ENCODE measurements at places on chromosomes 13 and 19.

DNA sequence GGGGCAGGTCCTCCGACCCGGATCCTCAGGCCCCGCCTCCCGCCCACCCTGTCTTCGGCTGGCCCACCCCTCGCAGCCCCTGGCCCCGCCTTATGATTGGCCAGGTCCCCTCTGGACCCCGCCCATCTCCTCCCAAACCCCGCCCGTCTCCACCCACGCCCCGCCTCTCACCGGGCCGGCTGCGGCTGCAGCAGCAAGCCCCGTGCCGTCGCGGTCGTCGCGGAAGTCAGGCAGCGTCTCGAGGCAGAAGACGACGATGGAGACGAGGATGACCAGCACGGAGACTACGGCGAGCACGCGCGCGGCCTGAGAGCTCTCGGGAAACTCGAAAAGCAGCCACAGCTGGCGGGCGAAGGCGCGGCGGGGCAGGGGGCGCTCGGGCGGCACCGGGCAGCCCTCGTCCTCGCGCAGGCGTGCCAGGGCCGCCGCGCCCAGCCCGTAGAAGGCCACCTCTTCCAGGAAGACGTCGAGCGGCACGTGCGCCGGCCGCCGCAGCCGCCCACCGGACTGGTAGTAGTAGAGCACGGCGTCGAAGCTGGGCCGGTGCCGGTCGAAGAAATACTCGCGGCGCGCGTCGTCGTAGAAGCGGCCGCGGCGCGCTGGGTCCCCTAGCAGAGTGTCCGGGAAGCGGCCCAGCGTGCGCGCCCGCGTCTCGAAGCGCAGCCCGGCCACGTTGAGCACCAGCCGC, 495 bp downstream of the KCNA7 start:
- no peak for DNase-seq

DNA sequence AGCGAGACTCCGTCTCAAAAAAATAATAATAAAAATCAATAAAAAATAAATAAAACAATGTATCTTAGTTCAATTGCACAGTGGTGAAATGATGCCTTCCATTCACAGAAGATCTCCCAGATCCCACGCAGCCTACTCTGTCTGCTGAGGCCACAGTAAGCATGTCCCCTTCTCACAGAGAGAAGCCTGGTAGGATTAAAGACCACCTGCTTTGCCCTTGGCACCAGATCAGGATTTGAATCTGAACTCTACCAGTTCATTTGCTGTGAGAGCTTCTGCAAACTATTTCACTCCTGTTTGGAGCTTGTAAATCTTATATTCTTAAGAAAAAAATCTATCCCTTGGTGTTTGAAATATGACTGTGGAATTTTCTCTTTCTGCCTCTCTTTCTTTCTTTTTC, 2.2 kb upstream of the SLC7A1 start:
- no peak for DNase-seq

DNA sequence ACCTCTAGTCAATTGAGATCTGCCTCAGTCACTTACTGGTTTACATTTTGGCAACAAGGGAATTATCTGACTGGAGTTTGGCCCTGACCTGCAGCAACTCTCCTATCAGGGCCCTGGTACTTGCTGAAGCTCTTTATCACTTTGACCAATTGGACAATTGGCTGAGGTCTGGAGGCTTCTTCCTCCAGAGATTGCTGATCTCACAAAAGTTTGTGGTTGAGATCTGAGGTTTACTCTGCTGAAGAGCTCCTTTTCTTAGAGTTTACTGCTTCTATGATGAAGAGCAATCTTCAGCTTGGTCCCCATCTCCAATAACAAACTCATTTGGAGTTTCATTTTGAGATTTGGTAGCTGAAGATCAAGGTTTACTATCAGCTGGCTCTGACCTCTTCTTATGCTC, 276.9 kb upstream of the SGCG start:
- no peak for DNase-seq

- DNase-seq = no peak
Measured at GRCh38 chr19:49940482-49940791, 11.1 kb upstream of the NUP62 start.

DNA sequence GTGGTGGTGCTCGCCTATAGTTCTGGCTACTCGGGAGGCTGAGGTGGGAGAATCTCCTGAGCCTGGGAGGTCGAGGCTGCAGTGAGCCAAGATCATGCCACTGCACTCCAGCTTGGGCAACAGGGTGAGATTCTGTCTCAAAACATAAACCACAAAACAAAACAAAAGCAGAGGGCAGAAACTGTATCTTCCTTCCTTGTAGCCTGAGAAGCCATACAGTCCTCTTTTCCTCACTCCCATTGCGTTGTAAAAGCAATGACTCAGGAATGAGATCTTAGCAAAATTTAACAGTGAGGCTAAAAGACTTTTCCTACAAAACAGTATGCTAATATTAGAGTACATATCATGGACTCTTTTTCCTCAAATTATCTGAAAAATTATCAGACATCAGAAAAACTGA, 130.9 kb downstream of the SHISA2 start:
- DNase-seq = no peak

GRCh38 chr13:45341799-45342500, 967 bp upstream of the TPT1 start:
- DNase-seq = no peak

GRCh38 chr13:62209529-62209928, 793.9 kb upstream of the PCDH20 start:
- DNase-seq = no peak

GRCh38 chr13:36418022-36418805, 14.1 kb upstream of the CCNA1 start:
- DNase-seq = no peak

GRCh38 chr19:44951179-44952159, 3.7 kb upstream of the CLPTM1 start:
- DNase-seq = peak; percentile 36

- no peak for DNase-seq
Measured at GRCh38 chr19:45687599-45687998, 4.2 kb downstream of the SNRPD2 start.

- peak; percentile 58 for DNase-seq
Measured at GRCh38 chr19:13212759-13213330, 62.6 kb downstream of the IER2 start.

GRCh38 chr13:79307866-79308298, 98.2 kb downstream of the RBM26 start:
- no peak for DNase-seq

- no peak for DNase-seq
Measured at GRCh38 chr19:50415661-50416033, 3.1 kb upstream of the SPIB start.

DNA sequence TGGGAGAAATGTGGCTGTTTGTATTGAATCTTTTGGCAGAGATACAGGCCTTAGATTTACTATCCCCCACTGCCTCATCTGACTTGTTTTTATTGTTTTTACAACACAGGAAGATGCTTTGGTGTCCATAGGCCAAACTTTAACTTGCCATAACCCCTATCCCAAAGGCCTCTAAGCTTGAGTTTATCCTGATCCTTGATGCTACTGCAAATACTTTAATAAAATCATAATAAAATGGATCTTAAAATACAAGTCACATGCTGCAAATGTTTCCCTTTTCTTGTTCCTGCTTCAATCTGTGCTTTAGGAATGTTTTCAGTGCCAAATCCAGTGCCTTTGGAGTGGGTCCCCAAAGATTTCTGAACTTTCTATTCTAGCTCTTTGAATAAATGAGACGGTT, 770.6 kb downstream of the DACH1 start:
- no peak for DNase-seq

DNA sequence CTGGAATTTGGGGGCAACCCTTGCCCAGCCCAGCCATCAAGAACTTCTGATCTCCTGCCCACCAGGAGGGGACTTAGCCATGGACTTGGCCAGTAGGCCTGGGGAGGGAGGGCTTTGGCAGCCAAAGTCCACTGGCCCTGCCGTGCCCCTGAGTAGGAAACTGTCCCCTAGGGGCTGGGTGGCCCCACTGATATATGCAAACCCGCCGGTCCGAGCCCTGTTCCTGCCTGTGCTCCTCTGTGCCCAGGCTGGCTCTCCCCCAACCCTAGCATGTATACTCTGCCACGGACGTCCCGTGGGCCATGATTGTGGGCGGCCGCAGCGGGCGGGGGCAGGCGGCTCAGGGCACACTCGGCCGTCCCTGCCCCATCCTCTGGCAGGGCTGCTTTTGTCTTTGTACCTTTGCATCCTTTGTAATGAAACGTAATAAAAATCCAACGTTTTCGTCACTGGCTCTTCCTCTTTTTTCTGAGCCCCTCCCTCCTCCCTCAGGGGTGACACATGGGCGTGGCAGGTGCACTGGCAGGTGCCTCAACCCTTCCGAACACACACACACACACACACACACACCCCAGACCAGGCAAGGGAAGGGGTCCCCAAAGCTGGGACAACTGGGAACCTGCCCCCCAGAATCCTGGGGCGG, 9.1 kb downstream of the COMP start:
- no peak for DNase-seq

DNA sequence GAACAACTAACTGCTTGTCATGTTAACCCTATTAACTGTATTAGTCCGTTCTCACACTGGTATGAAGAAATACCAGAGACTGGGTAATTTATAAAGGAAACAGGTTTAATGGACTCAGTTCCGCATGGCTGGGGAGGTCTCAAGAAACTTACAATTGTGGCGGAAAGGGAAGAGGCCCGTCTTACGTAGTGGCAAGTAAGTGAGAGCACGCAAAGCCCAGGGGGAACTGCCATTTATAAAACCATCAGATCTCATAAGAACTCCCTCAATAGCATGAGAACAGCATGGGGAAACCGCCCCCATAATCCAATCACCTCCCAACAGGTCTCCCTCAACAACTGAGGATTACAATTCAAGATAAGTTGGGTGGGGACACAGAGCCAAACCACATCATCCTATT, 34.7 kb downstream of the PHF11 start:
- no peak for DNase-seq

GRCh38 chr13:102870677-102871415, 25.0 kb downstream of the ERCC5 start:
- no peak for DNase-seq

DNA sequence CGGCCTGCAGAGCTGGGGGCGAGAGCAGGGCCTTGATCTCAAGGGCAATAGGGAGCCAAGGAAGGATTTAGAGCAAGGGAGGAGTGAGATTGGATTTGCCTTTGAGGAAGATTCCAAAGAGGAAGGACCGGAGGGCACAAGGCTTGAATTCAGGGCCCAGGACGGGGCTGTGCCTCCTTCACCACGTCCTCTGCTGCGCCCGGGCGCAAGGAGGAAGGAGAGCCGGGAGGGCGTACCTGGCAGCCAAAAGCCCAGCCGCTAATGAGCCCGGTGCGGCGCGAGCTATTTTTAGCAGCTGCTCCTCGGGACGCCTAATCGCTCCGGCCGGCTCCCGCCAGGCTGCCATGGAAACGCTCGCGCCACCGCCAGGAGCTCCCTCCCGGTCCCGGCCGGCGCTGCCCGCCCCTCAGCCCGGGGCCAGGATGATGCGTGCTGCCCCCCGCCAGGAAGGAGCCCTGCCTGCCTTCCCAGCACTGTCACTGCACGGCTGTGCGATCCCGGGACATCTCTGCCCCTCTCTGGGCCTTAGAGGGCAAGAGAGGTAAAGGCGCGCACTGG, 31.3 kb downstream of the TINCR start:
- no peak for DNase-seq

DNA sequence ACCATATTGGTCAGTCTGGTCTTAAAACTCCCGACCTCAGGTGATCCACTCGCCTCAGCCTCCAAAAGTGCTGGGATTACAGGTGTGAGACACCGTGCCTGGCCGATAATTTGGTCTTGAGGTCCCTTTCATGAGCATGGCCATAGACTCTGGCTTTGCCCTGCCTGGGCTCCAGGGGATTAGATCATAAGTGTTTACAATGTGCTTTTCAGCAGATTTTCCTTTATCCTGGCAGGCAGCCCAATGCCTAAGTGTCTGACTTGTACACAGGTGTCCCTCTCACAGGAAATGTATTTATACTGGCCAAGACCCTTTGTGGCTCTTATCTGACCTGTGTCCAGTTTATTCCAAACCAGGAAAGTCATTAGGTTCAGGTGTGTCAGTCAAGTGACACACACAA, 15.9 kb downstream of the BCAM start:
- no peak for DNase-seq

DNA sequence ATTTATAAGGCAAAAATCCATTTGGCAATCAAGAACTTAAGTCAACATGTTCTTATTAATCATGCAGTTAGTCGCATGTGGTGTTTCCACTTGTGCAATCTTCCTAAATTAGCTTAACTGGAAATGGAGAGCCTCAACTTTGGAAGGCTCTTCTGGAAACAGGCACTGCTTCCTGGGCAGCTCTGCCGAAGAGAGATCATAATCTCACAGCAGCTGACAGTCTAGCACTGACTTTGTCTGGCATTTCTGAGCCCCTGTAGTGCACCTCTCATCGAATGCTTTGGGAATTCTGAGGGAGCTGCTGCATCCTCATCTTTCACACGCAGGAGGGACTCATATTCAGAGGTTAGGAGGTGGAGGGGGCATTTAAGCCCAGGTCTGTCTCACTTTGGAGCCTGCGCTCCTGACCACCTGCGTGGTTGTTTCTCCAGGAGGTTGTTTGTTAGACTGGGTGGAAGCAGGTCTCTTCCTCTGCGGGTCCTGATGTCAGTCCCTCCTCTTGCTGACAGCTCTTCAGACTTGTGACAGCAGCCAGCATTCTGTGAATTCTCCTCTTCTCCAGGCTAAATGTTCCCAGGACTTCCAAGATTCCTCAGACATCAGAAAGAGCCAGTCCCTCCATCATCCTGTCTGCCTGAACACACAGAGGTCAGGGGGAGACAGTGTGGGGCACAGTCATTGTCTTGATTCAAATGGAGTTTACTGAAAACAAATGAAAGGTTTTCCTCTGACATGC, 100.4 kb upstream of the GJB6 start:
- DNase-seq = no peak

DNA sequence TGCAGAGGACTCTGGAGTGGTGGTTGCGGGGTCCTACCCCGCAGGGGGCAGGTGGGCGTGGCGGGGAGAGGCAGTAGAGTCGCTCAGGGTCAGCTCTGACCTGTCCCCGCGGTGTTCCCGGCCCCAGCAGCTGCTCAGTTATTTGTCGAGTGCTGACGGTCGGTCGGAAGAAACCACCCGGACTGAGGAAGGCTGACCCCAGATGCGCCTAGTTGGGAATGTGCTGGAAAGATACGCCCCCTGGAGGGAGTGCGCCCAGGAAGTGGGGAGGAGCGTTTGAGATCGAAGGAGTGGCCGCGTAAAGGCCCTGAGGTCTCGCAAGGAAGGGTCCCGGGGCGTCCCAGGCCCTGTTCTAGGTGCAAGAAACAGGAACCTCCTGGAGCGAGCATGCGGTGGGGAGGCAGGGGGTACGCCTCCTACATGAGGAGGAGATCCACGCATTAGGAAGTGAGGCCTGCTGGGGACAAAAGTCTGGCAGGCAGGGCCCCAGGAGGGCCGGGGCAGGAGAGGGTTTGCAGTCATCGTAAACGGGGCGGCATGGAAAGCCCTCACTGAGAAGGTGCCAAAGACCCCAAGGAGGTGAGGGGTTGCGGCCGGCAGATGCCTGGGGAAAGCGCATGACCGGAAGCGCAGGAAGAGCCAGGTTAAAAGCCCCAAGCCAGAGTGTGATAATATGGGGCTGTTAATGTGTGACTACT, 9.2 kb downstream of the CCDC8 start:
- no peak for DNase-seq

GRCh38 chr19:23519031-23519430, 123.8 kb upstream of the ZNF91 start:
- DNase-seq = no peak

GRCh38 chr13:102035969-102036368, 365.9 kb downstream of the FGF14 start:
- DNase-seq = no peak
